Right lobe of liver (tissue), 6 donors: ENCODE measurements at places on chromosomes 7 and 10.

- DNase-seq: no peak
Measured at GRCh38 chr7:42573881-42574672, 337.1 kb upstream of the GLI3 start.

DNA sequence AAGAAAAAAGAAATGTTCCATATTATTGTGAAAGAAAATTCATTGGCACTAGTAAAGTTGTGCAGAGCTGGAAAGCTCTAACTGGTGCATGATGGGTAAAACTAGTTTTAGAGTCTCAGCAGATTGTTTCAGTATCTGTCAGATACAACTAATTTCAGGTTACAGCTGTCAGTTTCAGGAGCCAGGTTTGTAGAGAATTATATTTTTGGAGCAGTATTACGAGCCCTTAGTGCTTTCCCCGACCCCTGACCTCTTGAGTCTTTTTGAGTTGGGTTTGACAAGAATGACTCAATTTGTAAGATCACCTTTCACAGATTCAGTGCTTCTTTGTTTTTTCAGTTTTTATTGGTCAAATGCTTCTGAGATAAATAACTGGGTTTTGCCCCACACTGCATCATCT lies 366.4 kb upstream of the PLXDC2 start:
- no peak for DNase-seq

GRCh38 chr10:32149252-32149955 lies 93.2 kb upstream of the KIF5B start:
- no peak for DNase-seq

DNA sequence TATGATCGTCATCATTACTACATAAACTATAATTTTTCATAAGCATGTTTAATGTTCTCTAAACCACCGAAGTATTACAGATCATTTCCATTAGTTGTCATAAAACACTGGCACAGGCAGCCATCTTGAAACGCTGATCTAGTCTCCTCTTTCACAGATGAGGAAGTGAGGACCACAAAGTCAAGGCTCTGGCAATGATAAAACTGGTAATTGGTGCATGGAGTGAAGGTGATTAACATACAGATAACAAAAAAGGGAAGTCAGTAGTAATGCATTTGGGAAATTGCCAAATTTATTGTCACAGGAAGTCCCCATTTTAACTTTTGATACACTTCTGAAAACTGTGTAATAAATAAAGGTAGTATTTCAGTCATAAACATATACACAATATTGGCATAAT lies 49.3 kb downstream of the FBXL13 start:
- DNase-seq: no peak

GRCh38 chr7:85176197-85176596 lies 10.7 kb downstream of the SEMA3D start:
- DNase-seq: no peak

GRCh38 chr10:124320778-124321432 lies 97.8 kb downstream of the OAT start:
- DNase-seq: no peak

DNA sequence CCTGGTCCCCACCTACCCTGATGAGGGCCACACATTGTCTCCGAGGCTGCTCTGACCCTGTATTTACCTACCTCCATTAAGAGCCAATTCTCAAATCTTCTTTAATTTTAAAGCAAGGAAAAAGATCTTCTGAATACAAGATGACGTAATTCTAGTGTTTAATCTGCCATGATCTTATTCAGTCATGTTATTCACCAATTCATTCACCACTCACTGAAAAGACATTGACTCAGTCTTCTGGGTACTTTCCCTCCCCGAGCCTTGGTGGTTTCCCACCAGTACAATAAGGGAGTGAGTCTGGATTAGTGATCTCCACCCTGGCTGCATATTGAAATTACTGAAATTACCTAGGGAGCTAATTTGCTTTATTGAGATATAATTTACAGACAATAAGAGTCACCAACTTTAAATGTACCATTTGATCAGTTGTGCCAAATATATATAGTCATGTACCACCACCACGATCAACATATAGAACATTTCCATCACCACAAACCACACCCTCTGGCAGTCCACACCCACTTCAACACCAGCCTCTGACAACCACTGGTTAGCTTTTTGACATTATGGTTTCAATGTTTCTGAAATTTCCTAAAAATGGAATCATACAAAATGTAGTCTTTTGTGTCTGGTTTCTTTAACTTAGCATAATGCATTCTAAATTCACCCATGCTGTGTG lies 117.5 kb upstream of the UNC5B start:
- DNase-seq: no peak

- peak; percentile 30 for DNase-seq
Measured at GRCh38 chr10:44929356-44930255, 18.5 kb downstream of the TMEM72 start.

- no peak for DNase-seq
Measured at GRCh38 chr7:136530831-136531230, 337.6 kb upstream of the CHRM2 start.

DNA sequence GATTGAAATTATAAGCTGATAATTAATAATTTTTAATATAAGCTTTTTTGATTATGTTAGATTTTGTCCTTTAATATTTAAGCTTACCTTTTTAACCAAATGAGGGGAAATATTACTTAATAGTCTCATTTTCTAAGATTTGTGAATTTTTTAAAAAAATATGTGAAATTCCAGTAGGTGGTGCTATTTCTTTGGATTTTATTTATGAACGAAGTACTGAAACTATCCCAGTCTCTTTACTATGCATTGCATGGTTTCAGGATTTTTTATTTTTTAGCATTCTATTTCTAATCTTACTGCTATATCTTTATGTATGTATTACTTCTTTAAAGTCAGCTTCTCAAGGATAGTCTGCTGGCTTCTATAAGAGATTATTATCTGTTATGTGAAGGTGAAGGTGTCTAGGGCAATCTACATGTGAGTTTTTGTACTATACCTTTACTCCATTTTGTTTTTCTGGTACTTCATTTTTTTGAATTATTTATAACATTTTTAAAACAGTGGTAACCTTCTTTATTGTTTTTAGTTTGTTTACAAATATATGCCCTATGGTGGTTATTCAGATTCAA lies 78.3 kb downstream of the ATRNL1 start:
- DNase-seq: no peak

DNA sequence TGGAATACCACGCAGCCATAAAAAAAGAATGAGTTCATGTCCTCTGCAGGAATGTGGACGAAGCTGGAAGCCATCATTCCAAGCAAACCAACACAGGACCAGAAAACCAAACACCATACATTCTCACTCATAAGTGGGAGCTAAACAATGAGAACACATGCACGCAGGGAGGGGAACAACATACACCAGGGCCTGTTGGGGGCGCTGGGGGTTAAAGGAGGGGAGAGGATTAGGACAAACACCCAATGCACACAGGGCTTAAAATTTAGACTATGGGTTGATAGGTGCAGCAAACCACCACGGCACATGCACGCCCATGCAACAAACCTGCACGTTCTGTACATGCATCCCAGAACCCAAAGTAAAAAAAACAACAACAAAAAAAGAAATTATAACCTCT lies 23.3 kb downstream of the RNF133 start:
- no peak for DNase-seq

DNA sequence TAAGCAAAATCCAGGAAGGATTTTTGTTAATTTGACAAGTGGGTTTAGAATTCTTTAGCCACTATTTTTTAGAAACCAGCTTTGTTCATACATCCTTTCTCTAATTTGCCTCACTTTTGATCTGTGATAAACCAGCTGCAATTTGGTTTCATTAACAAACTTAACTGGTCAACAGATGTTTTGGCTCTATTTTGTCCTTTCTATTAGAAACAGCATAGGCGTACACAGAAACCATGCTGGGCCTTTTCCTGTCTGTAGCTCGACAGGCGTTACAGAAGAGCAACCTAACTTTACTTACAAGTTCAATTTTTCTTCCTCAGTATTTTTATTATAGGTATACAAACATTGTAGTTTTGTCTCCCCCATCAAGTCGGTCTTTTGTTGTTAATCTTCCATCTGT lies 28.2 kb downstream of the KAT6B start:
- DNase-seq: no peak

DNA sequence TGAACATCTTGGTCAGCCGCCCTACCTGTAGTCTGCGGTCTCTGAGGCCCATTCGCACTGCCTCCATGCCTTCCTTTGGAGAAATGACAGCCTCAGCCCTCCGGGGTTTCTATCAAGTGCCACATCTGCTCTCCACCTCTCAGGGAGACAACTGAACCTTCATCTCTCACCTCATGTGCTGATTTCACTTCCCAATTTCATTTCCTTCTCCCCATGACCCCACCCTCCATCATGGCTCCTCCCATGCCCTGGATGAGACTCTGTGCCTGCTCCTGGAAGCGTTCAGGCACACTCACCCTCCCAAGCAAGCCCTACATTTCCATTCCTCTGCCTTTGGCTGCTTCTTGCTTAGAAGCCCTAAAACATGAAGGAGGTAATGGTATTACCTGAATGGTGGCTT lies 7.8 kb upstream of the SCD start:
- no peak for DNase-seq

DNA sequence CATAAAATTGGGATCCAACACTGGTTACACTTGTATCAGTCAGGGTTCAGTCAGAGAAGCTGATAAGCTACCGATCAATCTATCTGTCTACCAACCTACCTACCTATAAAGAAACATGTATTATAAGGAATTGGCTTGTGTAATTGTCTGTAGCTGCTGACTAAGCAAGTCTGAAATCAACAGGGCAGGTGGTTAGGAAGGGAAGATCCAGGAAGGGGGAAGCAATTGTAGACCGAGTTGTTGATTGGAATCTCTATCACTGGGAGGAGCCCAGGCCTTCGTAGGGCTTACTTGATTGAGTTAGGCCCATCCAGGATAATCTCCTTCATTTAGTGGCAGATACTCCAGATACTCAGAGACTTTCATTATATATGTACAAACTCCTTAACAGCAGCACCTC lies 271.5 kb upstream of the TEX47 start:
- no peak for DNase-seq

GRCh38 chr7:135514856-135515255 lies 5.0 kb upstream of the CNOT4 start:
- DNase-seq: no peak
